Fibroblast of upper back skin (primary cell): ENCODE measurements at places on chromosomes 12 and 14.

GRCh38 chr12:103441437-103442181 is 54.2 kb downstream of the C12orf42 start:
- no peak for DNase-seq

DNA sequence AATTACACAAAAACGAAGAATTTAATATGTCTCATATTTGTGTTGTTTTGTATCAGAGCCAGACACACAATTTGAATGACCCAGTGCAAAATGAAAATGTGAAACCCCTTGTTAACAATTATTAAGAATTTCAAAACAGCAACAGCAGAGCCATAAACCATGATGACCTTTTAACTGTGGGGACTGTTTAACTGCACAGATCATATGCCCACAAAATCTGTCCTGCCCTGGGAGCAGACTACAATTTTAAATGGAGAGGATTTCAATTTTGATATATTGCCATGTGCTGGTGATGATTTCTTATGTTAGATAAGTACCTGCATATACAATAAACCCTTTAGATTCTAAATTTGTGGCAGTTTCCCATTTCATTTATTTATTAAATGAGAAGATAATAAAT is 455.5 kb upstream of the MGAT4C start:
- no peak for DNase-seq

GRCh38 chr14:99794151-99794780 is 1.1 kb downstream of the EML1 start:
- DNase-seq: no peak

DNA sequence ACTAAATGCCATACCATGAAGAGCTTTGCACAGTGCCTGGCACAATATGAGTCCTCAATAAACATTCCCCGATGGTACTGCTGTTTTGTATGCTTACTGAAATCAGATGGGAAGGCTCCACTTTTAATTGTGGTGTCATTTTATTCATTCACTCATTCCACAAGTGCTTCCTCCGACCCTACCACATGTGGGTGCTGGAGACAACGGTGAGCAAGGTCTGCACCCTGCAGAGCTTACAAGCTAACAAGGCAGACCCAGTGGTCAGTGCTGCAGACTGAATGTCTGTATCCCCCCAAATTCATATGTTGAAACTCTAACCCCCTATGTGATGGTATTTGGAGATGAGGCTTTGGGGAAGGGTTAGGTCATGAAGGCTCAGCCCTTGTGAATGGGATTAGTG is 48.3 kb downstream of the RFX4 start:
- DNase-seq: no peak

- peak; percentile 100 for DNase-seq
Observed at GRCh38 chr12:133080026-133080367, 726 bp upstream of the ZNF140 start.

DNA sequence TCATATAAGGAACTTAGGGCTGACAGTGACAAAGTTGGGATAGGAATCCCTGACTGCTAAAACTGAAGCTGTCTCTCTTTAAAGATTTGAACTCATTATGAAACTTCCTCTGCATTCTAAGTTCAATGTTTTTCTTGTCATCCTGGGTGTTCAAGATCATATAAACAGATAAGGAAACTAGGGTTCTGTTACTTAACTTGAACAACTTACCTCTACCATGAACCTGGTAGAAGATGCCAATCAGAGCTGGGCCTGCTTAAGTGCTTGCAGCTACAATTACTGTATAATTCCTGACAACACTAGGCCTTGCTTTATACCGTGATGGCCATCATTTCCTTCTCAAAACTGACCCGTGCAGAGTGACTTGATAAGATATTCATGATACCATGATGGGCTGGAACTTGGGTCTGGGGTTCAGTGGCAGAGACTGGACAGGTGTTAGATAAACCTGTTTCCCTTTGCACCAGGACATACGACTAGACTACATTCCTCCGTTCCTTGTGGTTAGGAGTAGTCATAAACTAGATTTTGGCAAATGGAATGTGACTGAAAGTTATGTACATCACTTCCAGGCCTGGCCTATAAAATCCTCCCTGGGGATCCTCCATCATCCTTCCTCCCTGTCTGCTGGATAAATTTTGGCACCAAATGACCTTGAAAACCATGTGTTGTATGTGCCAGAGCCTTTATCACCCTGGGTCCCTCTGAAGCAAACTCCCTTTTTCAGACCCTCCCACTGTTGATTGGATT is 172.2 kb upstream of the PRICKLE1 start:
- peak; percentile 91 for DNase-seq

GRCh38 chr14:98912655-98913054 is 359.3 kb downstream of the BCL11B start:
- no peak for DNase-seq

DNA sequence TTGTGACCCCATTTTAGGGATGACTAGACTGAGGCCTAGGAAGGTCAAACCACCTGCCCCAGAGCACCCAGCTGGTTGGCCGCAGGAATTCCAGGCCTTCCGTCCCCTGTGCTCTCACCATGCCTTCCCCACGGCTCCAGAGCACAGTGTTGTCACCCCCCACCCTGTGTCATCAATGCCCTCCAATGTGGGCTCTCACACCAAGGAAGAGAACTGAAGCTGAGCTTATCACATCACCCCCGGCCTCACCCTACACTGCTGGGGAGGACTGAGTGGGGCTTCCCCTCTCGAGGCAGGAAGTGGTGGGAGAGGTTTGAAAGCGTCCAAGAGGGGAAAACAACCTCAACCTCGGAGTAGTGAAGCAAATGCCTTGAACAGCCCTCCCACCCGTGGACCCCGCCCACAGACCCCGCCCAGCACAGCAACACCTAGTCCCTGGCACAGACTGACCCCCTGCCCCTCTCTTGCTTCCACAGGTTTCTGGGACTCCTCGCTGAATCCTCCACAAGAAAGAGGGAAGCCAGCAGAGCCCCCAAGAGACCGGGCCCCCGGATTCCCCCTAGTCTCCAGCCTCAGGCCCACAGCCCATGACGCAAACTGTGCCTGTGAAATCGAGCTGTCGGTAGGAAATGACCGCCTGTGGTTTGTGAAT is 97.2 kb downstream of the LGMN start:
- DNase-seq: no peak

DNA sequence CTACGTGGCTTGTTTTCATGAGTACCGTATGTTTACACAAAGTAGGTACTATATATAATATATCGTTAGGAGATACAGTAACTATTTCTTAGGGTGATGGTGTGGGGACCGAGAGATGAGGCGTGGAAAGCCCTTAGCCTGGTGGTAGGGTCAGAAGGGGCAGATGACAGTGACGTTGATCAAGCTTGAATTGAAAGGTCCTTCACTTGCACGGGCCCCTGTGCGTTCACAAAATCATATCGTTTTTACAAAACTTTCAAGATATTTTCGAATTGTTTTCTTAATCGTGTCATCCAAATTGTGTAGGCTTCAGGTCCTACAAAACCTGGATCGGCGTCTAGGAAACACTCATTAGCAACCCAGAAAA is 881 bp upstream of the SOS2 start:
- DNase-seq: no peak

- no peak for DNase-seq
Observed at GRCh38 chr12:34126239-34126641, 103.9 kb downstream of the ALG10 start.

- DNase-seq: no peak
Observed at GRCh38 chr12:48044396-48044795, 40.1 kb upstream of the COL2A1 start.
